ENCODE measurements at places on chromosomes 13 and 19.

DNA sequence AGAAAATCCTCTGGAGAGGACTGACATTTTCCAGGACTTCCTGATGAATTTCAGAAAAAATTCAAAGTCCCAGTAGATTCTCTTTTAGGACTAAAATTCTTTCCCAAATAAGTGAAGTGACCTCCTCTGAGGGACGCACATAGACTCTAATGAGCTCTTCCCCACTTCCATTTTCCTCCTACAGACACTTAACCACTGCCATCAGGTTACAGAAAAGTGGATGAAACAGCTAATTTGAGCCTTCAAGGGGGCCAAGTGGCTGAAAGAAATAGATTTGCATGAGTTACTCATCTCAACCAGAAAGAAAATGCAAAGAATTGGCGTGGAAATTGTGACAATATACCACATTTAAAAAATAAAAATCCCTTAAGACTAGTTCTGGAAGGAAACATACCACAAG, 185.3 kb upstream of the EDNRB start:
- DNase-seq: no peak

- DNase-seq: no peak
These were observed 5.2 kb downstream of the SLC25A42 start for GRCh38 chr19:19068659-19069654.

- no peak for DNase-seq
These were observed 15.8 kb downstream of the DGKH start for GRCh38 chr13:42064259-42064658.

DNA sequence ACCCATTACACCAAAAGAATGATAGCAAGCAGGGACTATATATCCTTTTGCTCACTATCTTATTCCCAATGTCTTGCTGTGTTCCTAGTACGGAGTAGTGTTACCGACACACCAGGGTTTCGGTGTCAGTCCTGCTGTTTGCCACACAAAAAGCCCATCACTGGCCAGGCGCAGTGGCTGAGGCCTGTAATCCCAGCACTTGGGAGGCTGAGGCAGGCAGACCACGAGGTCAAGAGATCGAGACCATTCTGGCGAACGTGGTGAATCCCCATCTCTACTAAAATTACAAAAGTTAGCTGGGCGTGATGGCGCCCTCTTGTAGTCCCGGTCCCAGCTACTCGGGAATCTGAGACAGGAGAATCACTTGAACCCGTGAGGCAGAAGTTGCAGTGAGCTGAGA, 1467.3 kb upstream of the MIR17HG start:
- DNase-seq: no peak

- no peak for DNase-seq
These were observed 3.9 kb upstream of the TMPRSS9 start for GRCh38 chr19:2356036-2356646.

- DNase-seq: no peak
These were observed 1.4 kb downstream of the TMPRSS9 start for GRCh38 chr19:2361246-2362045.

GRCh38 chr13:61727767-61728166, 312.1 kb upstream of the PCDH20 start:
- DNase-seq: no peak

GRCh38 chr19:8552810-8553209, 24.4 kb downstream of the MYO1F start:
- no peak for DNase-seq

- DNase-seq: no peak
These were observed 6.2 kb downstream of the TMTC4 start for GRCh38 chr13:100668408-100668807.

- DNase-seq: no peak
These were observed 358.6 kb downstream of the DCT start for GRCh38 chr13:94120878-94121277.

GRCh38 chr19:44807162-44807561, 1.7 kb upstream of the BCAM start:
- no peak for DNase-seq

DNA sequence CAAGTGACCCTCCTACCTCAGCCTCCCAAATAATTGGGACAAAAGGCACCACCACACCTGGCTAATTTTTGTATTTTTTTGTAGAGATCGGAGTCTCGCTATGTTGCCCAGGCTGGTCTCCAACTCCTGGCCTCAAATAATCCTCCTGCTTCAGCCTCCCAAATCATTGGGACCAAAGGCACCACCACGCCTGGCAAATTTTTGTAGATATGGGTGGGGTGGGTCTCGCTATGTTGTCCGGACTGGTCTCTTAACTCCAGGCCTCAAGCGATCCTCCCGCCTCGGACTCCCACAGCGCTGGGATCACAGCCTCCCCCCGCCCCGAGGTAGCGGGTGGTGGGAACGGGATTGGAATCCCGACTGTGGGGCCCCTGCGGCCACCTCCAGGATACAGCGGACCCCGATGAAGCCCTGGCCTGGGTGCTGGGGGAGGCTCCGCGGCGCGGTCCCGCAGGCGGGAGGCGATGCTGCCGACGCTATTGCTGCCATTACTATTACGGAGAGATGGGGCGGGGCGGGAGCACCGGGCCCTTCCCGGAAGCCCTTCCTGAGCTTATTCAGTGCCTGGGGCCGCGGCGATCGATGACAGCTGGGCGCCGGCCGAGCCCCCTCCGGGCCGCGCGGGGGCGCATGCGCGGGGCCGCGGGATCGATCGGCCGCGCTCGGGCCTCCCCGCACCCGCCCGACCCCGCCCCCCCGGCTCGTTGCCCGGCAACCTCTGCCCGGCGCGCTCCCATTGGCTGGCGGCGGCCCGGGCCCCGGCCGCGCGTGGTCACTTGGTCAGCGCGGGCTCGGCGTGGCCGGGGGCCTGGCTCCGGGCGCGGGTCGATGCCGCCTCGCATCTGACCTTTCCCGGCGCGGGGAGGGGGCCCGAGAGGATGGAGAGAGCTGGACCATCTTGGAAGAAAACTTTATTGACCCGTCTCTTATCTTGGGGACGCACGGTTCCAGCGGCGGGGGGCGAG, 27.9 kb upstream of the ONECUT3 start:
- peak; percentile 42 for DNase-seq

DNA sequence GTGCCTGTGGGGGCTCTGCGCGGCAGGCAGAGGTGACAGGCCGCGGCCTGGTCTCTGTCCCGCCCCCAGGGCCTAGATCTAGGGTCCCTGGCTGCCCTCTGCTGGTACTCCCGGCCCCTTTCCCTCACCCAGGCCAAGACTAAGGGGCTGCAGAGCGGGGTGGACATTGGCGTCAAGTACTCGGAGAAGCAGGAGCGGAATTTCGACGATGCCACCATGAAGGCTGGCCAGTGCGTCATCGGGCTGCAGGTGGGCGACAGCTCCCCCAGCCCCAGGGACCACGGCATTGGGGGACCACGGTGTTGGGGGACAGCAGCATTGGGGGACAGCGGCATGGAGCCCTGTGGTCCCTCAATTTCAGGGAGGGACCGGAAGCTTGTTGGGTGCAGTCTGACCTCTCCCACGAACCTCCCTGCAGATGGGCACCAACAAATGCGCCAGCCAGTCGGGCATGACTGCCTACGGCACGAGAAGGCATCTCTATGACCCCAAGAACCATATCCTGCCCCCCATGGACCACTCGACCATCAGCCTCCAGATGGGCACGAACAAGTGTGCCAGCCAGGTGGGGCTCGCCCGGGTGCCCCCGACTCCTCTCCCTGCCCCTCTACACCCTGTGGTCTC, 3.8 kb upstream of the ABCA7 start:
- no peak for DNase-seq

DNA sequence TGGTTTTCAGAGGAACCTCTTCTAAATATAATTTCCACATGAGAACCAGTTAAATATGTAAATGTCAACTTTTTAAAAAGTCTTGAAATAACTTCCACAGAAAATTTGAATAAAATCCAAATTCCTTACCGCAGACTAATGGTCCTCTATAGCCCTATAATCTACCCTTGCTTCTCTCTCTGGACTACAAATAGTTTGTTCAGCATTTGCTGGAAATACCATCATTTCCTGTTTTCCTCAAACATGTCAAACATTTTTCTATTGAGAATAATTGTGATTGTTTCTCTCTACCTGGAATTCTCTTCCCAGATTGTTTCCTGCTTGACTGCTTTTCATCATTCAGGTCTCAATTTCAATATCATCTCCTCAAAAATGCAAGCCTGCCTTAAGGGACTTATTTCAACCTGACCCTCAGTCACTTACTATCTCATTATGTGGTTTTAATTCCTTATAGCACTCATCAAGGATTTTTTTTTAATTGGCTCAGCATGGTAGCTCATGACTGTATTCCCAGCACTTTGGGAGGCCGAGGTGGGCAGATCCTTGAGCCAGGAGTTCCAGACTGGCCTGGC, 898.9 kb upstream of the MIR17HG start:
- DNase-seq: no peak

DNA sequence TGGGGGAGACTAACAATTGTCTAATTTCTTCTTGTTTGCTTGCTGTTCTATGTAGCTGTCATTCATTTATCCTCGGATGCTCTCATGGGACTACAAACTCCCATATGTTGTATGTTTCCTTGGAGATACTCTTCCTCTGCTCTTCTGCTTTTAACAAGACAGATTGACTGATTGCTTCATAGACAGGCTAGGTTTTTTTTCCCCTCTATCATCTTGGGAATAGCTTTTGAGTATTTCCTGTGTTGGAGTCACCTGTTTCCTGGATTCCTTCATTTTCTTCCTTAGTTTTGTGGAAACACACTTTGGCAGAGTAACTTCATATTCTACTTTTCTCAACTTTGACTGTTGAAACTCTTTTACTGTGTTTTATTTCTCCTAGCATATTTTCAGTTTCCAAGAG, 27.6 kb downstream of the EDNRB start:
- DNase-seq: no peak

DNA sequence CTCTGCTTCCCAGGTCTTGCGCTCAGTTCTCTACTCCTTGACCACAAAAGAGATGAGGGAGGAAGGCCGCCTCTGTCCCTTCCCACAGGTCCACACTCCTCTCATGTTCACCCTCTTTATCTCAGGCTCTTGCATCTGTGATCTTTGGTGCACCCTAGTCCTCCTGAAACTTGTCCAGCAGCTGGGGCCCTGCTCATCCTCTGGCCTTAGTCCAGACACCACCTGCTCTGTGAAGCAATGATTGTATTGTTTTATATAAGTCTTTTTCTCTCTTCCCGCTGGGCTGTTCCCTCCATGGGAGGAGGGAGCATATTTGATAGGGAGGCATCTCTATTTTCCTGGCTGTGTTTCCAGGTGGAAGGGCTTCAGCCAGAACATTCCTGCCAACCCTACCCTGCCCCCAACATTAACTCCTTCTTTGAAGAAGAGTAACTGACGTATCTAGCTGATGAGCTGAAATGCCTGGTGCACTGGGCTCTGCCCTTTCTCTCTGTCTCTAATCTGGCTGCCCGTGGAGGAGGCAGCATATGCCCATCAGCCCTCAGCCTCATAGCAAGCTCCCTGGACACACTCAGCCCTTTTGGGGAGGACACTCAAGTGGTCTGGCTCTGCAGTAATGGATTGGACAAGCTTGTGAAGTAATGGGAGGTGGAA, 38.2 kb upstream of the SIAH3 start:
- DNase-seq: no peak

All from activated naive CD4-positive, alpha-beta T cell treated with anti-CD3 and anti-CD28 coated beads, Interleukin-2, amount 50 U/mL, for 16 hours (primary cell).